Fibroblast of upper back skin (primary cell): ENCODE measurements at places on chromosomes 1 and 21.
A peak's percentile ranks its signal among the peaks of the same experiment; 100 is the strongest.

GRCh38 chr1:7755448-7755847, 15.6 kb upstream of the VAMP3 start:
- no peak for DNase-seq

GRCh38 chr1:220527279-220527907, 543 bp upstream of the MARK1 start:
- DNase-seq: no peak

- DNase-seq: no peak
These were observed 77.0 kb downstream of the PGM1 start for GRCh38 chr1:63670164-63670563.

GRCh38 chr1:7831458-7831857, 21.4 kb downstream of the UTS2 start:
- no peak for DNase-seq

GRCh38 chr1:93047618-93048017, 31.5 kb upstream of the MTF2 start:
- no peak for DNase-seq

GRCh38 chr1:12095452-12096263, 32.6 kb downstream of the TNFRSF8 start:
- no peak for DNase-seq

- DNase-seq: peak; percentile 85
These were observed at the start of gene NID1 for GRCh38 chr1:236064674-236065508. NID1 (minus strand) TSS chr1:236065090; CDS start chr1:236065079, 11 bp downstream.

- no peak for DNase-seq
These were observed 88.8 kb downstream of the PRDM2 start for GRCh38 chr1:13788795-13789194.

- no peak for DNase-seq
These were observed 96.9 kb upstream of the EDN2 start for GRCh38 chr1:41581216-41582003.

DNA sequence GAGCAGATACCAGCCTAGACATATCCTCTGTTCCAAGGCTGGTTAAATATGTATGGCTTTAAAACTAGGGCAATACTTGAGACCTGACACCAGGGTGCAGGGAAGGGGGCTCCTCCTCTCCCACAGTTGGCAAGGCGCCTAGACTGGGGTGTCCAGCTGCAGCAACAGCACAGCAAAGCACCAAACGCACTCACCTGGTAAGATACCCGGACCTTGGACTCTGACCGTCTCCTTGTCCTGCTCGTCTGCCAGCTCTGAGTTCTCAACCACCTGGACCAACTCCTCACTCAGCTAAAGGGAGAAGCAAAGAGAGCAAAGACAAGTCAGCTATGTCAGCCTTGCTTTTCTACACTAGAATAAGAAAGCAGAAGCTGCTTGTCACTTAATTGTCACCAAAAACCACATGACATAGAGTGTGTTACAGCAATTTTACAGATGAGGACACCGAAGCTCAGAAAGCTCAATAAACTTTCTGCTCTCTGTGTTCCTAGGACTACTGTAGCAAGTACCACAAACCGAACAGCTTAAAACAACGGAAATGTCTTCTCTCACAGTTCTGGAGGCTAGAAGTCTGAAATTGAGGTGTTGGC, 4.4 kb downstream of the PACC1 start:
- no peak for DNase-seq

DNA sequence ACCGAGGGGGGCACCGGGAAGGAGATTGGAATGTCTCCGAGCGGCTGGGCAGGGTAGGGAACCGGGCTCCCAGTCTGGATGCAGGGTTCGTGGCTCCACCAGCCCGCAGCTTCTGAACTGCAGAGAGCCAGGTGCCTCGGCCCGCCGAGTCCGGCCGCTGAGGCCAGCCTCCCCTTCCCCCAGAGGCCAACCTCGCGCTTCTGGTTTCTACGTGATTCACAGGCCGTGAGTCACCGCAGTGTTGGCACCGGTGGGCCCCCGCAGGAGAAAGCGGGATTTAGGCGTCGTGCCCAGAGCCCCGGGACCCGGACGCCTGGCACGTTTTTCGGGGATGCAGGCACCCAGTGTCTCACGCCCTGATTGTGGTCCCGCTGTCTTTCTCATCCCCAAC, 458 bp downstream of the CRABP2 start:
- DNase-seq: peak; percentile 73

DNA sequence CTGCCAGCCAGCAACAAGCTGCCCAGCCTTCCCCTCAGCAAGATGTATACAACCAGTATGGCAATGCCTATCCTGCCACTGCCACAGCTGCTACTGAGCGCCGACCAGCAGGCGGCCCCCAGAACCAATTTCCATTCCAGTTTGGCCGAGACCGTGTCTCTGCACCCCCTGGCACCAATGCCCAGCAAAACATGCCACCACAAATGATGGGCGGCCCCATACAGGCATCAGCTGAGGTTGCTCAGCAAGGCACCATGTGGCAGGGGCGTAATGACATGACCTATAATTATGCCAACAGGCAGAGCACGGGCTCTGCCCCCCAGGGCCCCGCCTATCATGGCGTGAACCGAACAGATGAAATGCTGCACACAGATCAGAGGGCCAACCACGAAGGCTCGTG, 13.3 kb upstream of the PIGV start:
- DNase-seq: no peak

DNA sequence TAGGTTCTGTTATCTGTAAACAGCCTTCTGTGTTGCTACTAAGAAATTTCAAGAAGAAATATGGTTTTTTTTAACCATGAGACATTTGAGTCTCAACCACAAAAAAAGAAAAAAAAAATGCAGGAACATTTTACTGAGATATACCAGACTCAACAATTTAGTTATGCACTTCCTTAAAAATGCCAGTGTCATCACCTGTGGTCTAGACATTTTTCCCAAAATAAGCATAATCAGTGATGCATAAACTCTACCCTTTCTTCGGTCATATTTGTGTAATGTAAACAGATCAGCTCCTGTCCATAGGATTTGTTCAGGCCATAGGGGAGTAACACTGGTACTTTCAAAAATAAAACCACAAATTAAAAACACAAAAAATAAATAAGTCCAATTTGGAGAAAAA, 122.6 kb upstream of the TNFSF4 start:
- DNase-seq: peak; percentile 88
